ENCODE measurements at places on chromosomes 4 and X.
A peak's percentile ranks its signal among the peaks of the same experiment; 100 is the strongest.

DNA sequence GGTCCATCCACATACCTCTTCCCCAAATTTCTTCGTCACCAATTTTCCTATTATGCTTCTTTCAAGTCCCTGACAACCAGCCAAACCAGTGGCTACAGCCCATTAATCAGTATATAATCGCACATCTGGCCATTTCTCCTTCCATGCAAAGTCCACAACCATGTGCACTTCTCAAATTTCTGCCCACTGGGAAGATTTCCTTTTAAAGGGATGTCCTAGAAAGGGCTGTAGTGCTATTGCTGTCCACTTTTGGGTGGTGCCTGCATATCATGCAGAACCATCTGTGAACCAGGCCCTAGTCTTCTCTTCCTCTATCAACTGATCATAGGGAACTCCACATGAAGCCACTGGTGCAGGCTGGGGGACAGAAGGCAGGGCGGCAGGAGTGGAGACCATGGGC is 55.2 kb upstream of the MID1IP1 start:
- no peak for DNase-seq

GRCh38 chr4:176780995-176781738 is 11.6 kb downstream of the VEGFC start:
- DNase-seq: no peak

GRCh38 chrX:97797076-97797475 is 913.4 kb downstream of the RPA4 start:
- DNase-seq: no peak

DNA sequence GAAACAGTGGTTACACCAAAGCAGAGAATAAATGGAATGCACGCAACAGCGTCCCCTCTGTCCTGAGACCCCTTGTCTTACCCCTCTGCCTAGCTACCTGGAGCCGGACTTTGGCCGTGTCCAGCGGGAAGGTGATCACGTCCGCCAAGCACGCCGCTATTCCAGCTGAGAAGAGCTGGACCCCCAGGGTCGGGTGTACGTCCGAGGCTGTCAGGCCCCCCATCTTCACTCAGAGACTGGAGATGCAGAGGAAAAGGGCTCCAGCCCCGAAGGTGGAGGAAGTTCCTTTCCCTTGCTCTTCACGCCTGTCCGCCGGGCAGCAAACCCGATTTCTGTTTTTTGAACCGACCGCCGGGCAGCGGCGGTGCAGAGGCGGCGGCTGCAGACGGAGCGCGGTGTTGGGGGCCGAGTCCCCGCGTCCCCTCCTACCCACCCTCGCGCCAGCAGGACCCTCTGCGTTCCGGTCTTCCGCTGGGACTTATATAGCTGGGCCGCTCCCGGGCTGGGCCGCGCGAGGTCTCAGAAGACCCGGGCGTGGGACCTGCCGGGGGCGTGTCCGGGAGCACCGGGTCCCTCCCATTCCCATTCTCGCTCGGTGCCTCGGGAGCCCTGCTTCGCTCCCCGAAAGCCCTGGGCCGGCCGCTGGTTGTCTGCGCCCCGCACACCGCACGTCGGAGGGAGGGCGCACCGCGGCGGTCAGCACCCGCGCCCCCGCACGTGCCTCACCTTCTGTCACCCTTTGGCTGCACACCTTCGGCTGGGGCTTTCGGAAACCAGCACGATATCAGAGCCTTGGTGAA is at the start of gene UCP1:
UCP1 (minus strand) TSS at position 455 of the 800 bp plus-strand sequence; CDS start at position 223, 232 bp downstream.
- no peak for DNase-seq

GRCh38 chr4:24889991-24890390 is 22.9 kb downstream of the CCDC149 start:
- no peak for DNase-seq

DNA sequence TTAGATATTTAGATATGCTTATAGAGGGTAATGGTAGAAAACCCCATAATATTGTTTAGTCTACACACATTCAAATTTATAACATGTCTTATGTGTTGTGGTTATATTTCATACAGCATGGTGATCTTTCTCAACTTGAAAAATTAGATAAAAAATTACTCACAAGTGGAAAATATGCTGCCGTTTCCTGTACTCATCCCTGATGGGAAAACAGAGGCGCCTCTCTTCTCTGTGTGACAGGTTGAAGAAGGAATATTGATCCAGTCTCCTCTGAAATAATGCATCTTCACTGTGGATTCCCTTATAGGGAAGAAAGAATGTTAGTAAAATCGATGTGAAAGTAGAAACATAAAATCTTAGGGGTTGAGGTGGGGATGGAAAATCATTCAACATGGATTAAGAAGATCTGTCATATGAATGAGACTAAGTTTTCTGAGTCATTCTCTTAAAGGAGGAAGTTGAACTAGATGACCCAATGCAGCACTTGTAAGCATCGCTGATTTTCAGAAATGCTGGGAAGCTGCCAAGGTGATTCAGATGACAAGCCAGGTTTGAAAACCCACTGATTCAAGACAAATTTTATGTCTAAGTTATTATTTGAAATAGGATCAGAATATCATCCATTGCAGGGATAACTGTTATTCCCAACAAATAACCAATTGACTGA is 70.7 kb downstream of the ANKRD50 start:
- peak; percentile 88 for DNase-seq

GRCh38 chrX:46117234-46117633 is 428.0 kb downstream of the ZNF674 start:
- DNase-seq: no peak

DNA sequence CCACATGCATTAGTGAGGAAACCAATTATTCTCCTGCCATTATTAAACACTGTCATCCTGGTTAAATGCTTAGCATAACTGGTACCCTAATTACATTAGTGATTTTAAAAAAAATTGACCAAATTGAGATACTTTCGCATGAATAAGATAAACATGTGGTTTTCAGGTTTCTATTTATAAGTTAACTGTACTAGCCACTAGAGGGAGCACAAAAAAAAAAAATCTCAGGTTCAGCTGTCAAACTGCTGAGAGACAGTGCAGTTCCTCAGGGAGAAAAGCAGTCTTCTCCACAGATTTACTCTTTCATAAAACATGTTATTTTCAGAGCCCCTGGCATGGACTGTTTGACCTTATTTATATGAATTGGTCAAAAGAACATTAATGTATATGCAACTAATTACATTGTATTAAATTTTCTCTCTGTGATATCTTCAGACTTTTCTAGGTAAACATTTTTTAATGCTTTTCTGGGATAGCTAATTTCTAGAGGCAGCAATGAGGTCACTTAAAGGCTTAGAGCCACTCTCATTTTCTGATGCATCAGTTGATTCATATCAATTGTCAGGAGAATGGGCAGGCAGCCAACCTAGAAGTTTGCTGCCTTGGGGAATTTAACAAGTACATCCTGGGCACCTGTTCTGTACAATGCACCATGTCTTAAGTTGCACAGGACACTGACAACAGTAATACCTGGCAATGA is 167.5 kb downstream of the CDS1 start:
- DNase-seq: peak; percentile 22

DNA sequence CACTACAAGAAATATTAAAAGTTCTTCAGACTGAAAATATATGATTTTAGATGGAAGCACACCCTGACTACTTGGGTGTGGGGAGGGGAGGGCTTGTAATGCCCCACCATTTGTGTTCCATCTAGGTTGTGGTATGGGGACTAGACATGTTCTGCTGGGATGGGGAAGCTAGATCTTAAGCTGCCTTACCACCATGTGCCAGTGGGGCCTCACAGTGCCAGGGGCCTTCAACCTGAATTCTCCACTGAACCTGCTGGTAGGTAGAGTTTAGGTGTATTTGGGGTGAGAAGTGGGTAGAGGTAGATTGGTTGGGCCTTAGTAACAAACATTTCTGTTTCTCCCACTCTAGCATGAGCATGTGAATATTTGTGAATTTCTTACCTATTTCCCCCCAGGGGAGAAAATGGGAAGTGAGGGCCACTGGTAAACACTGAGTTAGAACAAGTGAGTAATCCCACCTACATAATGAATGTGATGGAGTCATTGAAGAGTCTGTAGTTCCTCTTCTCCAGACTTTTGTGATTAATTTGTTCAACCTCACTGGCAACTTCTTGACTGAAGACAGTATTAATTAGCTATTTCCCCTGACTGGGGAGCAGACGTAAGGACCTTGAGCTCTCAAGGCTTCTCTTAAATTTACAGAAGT is 44.0 kb downstream of the BRCC3 start:
- DNase-seq: no peak

DNA sequence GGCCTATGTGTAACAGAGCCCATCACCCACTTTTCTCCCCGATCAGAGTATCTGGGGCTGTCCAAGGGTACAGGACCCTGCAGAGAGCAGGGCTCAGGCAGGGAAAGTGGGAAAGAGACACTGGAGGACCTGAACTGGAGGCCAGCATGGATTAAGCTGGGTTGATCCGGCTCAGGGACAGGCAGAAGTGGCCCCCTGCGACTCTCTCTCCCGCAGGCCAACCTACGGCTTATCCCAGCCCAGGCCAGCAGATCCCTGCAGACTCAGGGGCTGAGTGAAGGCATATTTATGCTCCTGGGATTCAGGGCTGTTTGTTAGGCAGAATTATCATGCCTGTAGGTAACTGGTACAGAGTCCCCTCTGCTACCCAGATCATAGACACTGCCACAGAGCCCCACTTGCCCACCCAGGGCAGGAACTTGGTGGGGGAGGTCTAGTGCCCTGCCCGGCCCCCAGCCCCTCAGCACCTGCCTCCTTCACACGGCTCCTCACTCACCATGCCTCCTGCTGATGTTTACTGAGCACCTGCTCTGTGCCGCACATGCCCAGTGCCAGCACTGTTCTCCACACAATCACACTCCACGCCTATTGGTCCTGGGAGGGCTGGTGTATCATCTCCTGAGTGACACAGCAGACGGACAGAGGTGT is 87.3 kb downstream of the ADRA2C start:
- DNase-seq: no peak

DNA sequence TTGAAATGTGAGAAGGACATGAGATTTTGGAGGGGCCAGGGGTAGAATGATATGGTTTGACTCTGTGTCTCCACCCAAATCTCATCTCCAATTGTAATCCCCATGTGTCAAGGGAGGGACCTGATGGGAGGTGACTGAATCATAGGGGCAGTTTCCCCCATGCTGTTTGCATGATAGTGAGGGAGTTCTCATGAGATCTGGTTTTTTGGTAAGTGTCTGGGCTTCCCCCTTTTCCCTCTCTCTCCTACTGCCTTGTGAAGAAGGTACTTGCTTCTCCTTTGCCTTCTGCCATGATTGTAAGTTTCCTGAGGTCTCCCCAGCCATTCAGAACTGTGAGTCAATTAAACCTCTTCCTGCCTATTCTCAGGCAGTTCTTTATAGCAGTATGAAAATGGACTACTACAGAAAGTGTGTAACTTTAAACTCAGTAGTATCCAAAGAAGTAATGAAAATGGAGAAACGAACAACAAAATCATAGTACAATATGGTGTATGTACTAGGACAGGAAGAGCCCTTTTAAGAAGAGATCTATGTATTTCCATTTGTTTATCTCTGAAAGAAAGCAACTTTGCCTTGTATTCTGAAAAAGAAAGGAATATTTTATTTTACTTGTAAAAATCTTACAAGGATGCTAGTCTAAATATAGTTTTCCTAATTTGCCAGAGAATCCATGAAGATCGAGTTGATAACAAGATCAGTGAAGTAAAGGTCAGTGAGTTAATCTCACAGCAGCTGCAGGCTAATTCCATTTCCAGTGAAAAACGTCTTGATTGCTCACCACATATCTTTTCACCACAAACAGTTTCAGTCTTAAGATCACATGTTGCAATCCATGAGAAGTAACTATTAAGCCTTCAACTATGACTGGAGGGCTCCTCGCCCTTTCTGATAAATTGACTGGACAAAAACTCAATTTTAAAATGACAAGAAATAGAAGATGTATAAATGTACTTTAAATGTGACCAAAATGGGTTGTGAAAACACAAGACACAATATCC is 20.5 kb downstream of the PKD2 start:
- DNase-seq: peak; percentile 28

DNA sequence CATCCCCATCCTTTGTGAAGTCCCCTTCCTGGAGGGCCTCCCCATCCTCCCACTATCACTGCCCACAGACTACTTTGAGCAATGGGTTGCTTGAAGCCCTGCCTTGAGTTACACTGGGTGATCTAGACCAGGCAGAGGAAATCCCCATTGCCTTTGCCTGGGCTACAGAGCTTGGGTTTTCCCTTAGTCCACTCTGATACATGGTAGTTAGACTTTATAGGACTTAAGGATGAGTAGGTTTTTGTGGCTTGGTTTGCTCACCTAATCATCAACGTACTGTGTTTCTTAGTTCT is 56.6 kb downstream of the TMEM131L start:
- no peak for DNase-seq

DNA sequence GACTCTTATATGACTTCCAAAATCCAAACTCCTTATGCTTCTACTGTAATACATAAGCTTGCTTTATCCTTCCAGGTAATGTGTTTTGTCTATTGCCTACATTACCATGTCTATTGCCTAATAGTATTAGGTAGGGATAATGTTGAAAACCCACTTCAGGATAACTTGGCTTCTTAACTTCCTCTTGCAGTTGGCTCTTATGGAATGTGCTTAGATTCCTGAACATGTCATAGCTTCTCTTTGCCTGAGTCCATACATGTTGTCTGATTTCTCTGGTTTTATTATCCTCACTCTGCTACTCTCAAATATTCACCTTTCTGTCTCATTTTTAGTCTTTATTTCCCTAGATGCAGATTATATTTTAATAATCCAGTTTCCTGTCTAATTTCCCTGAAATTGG is 599.9 kb downstream of the IL15 start:
- no peak for DNase-seq

DNA sequence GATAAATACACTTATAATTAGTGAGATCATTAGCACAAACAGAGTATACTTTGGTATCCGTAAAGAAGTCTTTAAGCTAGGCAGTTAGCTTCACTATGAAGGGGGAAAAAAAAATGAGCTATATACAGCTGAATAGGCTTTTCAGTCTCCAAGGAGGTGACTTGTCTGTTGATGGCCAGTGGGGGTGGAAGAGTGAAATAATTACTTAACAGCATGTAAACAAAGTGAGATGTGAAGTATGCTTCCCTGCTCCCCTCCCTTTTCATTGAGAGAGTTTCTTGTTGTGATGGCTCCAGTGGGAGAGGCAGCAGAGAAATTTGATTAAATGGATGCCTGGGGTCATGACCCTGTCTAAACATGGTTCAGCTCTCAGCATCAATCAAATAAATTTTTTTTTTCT is 180.9 kb downstream of the DACH2 start:
- no peak for DNase-seq

GRCh38 chr4:167939863-167940616 is 152.3 kb upstream of the ANXA10 start:
- DNase-seq: no peak

GRCh38 chr4:120083152-120083551 is 16.5 kb upstream of the MAD2L1 start:
- DNase-seq: no peak

DNA sequence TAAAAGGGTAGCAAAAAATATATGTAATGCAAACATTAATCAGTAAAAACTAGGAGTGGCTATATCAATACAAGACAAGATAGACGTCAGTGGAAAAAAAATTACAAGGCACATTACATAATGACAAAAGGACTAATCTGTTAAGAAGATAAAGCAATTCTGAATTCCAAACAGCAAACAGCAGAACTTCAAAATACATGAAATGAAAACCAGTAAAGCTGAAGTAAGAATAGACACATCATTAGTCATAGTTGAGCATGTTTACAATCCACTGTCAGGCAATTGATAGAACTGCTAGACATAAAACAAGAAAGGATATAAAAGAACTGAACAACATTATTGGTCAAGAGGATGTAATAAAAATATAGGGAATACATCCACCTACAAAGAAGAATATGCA is 12.2 kb downstream of the SULT1B1 start:
- DNase-seq: no peak

All from RCC 7860 (cell line).